Right ventricle myocardium inferior (tissue), 1 donor: ENCODE measurements at places on chromosomes 2 and 18. TPM values are rescaled to one million over a fixed set of nuclear protein-coding genes. Genes with fewer than 3 reads are reported as not detected.

Gene HRH4
- total RNA-seq: 0.19 TPM

Gene CMPK2
- total RNA-seq: 3.4 TPM

Gene QPCT
- 1.7 TPM for total RNA-seq

Gene PRKAG3
- not detected for total RNA-seq

Gene LYG1
- 0.57 TPM for total RNA-seq

Gene CSRNP3
- total RNA-seq: 5.1 TPM

Gene ZC3H8
- 10.6 TPM for total RNA-seq

Gene TGFA
- 1.0 TPM for total RNA-seq

Gene FAM237A
- 1.2 TPM for total RNA-seq

Gene XDH
- not detected for total RNA-seq

Gene CAVIN2
- total RNA-seq: 109 TPM

Gene SPC25
- total RNA-seq: 0.60 TPM

Gene GALNT5
- 0.30 TPM for total RNA-seq

Gene CRACDL
- 3.9 TPM for total RNA-seq

Gene CHRNG
- not detected for total RNA-seq

Gene CTAGE1
- total RNA-seq: not detected

Gene GKN1
- total RNA-seq: not detected

Gene IL36G
- not detected for total RNA-seq

Gene MAL
- total RNA-seq: 8.7 TPM

Gene MYL1
- not detected for total RNA-seq

Gene TMEM182
- total RNA-seq: 175 TPM

Gene ELOA2
- not detected for total RNA-seq

Gene PDK1
- 47.7 TPM for total RNA-seq

Gene IFIH1
- 6.0 TPM for total RNA-seq

Gene TMEM169
- total RNA-seq: 0.24 TPM

Gene B3GNT2
- total RNA-seq: 14.9 TPM

Gene RFTN2
- total RNA-seq: 7.5 TPM

Gene MAPRE3
- 58.9 TPM for total RNA-seq

Gene MYO7B
- 0.46 TPM for total RNA-seq

Gene SLC4A3
- 445 TPM for total RNA-seq

Gene TYMS
- total RNA-seq: 6.0 TPM

Gene OSR1
- 6.3 TPM for total RNA-seq

Gene CRYBA2
- not detected for total RNA-seq

Gene SH3BP4
- 9.3 TPM for total RNA-seq

Gene PPP4R3B
- total RNA-seq: 25.3 TPM

Gene XPO1
- 66.4 TPM for total RNA-seq

Gene CD8B2
- total RNA-seq: not detected

Gene PMS1
- 15.1 TPM for total RNA-seq

Gene RGPD3
- total RNA-seq: 0.16 TPM

Gene SMAD2
- 80.2 TPM for total RNA-seq

Gene PLB1
- 3.0 TPM for total RNA-seq

Gene ANKRD29
- total RNA-seq: 6.8 TPM

Gene PROM2
- total RNA-seq: 0.32 TPM
